ENCODE measurements at places on chromosomes 12 and 14. TPM values are rescaled to one million over a fixed set of nuclear protein-coding genes. Genes with fewer than 3 reads are reported as not detected.
A peak's percentile ranks its signal among the peaks of the same experiment; 100 is the strongest.

DNA sequence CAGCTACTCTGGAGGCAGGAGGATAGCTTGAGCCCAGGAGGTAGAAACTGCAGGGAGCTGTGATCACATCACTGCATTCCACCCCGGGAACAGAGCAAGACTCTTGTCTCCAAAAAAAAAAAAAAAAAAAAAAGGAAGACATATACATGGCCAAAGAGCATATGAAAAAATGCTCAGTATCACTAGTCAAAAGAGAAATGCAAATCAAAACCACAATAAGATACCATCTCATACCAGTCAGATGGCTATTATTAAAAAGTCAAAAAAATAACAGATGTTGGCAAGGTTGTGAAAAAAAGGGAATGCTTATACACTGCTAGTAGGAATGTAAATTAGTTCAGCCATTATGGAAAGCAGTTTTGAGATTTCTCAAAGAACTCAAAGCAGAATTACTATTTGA is 174.8 kb upstream of the ATF7IP start:
- no peak for DNase-seq

DNA sequence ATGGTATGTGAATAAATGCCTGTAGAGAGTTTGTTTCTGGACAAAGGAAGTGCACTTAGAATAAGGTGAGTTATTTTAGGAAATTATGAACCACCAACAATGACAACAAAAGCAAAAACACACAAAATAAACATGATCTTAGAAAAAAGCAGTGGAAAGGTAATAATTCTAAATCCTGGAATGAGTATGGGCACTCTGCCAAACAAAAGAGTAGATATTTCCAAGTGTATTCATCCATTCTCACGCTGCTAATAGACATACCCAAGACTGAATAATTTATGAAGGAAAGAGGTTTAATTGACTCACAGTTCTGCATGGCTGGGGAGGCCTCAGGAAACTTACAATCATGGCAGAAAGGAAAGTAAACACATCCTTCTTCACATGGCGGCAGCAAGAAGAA is 269.3 kb upstream of the NPAS3 start:
- no peak for DNase-seq

DNA sequence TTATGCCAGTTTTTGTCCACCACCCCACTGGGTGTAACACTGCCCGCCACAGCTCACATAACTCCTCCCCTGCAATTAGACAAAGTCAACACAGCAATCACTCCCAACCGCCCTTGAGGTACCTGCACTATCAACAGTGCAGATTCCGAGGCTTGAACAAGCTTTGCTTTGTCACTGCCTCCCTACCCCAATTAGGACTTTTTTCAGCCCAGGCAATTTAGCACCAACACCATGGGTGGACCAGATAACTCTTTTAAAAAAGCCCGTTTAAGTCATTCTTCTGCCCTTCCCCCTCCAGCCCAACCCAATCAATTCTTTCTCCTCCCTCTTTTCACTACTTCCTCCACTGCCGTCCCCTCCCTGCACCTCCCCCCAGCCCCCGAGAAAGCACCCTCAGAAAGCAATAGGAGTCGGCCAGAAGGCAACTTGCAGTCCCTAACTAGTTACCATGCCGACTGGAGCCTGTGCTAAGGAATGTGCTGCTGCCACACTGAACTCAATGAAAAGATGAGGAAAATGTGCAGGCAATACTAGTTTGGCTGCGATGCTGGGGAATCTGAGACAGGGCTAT is 45.7 kb upstream of the OTX2 start:
- DNase-seq = no peak

SLC35F4 gene
- 3.7 TPM for polyA plus RNA-seq

DNA sequence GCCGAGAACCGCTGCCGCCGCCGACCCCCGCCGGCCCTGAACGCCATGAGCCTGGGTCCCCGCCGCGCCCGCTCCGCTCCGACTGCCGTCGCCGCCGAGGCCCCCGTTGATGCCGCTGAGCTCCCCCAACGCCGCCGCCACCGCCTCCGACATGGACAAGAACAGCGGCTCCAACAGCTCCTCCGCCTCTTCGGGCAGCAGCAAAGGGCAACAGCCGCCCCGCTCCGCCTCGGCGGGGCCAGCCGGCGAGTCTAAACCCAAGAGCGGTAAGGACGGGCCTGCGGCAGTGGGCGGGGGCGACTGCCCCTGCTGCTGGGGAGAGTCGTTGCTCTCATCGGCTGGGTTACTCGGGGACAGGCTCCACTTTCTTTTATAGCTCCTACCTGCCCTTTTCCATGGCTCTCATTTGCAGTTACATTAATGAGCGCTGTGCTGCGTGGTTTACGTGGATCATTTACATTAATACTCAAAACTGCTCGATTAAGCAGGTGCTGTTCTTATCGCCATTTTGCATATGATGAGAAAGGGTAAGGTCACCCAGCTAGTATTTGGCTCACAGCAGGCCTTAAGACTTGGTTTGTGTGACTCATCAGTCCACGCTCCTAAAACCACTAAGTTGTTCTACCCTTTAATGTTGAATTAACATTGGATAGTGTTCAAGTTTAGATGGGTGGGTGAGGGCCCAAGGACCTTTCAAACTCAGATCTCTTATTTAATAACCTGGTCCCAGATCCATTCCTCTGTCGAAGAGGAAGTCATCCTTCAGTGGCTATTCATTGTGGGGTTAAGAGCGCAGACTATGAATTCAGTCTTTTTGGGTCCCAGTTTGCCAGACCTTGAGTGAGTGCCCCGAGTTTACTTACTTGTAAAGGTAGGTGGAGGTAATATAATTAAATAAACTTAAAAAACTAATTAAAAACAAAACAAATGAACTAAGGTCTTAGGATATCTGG is 823 bp downstream of the RNF10 start:
- DNase-seq = peak; percentile 48

DNA sequence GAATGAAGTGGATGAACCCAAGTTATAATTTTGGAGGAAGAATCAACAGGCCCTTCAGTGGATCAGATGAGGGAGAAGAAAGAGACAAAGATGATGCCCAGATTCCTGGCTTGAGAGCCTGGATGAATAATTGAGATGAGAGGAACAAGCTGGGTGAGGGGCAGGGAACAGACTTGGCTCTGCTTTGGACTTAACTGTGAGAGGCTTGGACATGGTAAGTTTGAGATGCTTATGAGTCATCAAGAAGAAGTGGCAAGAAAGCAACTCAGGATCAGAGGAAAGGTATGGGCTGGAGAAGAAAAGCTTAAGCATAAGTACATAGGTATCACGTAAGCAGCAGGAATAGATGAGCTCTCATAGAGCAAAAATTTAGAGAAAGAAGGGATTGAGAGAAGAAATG is 55.3 kb downstream of the FIGNL2 start:
- DNase-seq = no peak

KRT79 gene
- not detected for polyA plus RNA-seq

DNA sequence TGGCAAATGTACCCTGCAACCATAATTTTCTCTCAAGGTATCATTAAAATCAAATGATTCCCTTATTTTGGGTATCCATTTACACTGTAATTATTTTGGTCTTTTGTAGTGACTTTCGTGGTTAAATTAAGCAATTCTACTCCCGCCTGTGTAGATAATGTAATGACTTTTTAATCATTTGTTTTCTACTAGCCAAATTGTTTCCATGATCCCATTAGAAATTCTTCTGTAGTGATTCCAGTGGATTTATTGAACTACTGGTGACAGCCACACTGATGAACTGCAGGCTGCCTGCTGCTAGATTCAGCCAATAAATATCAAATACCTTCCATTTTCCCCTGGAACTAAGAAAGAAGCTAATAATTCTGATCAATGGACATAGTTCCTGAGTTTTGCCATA is 96.0 kb downstream of the WIF1 start:
- DNase-seq = no peak

IL26 gene
- polyA plus RNA-seq = not detected

PPP1R1A gene
- polyA plus RNA-seq = 61.5 TPM

GARIN6 gene
- not detected for polyA plus RNA-seq

GRCh38 chr12:10031771-10032175 is 1.3 kb downstream of the CLEC9A start:
- DNase-seq = no peak

- DNase-seq = no peak
These were observed 113.3 kb downstream of the PTGER2 start for GRCh38 chr14:52427460-52427859.

GRCh38 chr14:74501135-74501614 is 7.6 kb downstream of the ISCA2 start:
- peak; percentile 89 for DNase-seq

DNA sequence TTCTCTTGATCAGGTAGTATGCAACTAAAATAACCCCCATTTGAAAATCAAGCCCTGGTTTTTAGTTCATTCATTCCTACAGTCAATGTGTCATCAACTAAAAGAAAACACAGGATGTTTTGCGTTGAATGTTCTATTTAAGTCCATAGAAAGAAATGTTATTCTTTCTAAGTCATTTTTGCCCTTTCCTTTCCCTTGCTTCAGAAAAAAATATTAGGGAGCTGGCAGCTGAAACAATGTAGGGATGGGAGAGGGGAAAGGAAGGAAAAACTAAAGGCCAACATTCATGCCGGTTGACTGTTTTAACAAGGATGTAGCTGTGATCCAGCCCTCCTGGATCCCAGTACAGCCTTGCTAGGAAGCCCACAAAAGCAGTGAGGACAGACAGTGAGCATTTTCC is 155.1 kb downstream of the BTG1 start:
- no peak for DNase-seq

DNA sequence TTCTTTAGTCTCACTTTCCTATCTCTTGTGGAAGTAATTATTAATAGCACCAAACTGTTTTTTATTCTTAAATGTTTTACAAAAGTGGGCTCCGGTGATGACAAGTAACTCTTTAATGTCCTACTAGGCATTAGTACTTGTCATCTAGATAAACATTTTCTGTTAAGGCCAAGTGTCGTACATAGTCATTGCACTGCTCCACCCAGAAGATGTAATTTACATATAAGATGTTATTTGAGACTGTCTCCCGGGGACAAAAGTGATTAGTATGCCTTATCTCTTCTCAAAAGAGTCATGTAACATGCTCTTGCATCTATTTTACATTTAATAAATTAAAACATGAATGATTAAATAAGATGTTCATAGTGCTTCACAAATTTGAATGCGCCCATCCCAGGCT is 88.4 kb downstream of the FLRT2 start:
- no peak for DNase-seq

DNA sequence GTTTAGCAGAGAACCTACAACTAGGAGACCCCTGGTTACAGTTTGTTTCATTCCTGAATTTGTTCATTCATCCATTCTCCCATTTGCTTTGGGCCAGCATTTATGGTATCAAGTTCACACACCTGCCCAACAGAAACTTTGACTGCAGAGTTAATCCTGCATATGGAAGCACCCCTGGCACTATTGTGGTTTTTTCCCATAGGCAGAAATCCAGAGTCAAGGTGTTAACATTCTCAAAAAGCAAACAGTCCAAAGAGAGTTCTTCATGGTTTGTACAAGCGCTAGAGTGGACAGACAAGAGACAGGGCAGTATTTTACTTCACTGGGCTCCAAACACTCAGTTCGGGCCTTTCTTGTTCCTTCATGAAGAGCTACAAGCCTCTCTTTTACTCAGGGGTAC is 51.9 kb downstream of the KCNK10 start:
- DNase-seq = no peak

HOXC4 gene
- polyA plus RNA-seq = 44.4 TPM

DNA sequence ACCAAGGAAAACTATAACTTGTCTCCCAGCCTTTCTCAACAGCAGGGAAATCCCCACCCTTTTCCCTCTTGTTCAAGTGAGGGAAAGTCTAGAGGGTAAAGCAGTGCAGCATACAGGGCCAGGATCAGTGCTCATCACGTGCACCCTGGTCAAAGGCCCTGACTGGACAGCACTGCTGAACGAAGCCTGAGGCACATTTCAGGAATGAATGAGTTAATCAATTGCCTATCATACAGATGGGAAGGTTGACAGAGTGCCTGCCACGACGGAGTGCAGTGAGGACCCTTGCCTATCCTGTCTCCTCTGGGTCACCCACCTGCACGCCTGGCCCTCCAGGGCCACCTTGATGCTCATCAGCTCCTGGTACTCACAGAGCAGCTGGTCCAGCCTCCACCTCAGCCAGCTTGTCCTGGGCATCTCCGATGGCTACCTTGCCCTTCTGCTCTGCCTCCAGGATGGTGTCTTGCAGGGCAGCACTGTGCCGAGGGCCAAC is 11.7 kb upstream of the KRT73 start:
- DNase-seq = no peak

DNA sequence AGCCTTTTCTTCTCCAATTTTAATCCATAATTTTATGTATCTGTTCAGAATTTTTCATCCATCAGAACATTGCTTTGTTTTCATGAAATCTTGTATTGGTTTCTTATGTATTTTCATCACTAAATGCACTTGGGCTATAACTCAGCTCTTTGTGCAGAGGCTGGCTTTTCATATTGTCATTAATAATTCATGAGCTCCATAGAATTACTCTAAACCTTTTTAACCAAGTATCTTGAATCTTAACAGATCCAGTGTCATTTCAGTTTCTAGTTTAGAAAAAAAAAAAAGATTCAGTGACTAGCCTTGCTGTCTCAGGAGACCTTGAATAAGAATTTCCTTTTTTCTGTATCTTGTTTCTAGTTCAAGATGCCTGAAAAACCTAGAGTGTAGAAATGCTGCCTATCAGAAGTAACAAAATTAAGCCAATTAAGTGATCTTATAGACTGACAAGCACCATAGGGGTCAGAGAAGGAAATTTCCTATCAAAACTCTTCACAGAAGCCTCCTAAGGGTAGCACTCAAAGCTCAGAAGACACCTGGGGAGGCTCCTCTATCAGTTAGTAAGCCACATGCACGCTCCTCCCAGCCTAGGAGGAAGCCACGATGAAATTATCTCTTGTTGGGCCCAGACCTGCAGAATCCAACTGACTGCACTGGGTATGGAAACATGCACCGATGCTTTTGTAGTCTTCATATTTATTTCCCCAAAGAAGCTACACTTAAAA is 163.4 kb downstream of the KICS2 start:
- no peak for DNase-seq

DNA sequence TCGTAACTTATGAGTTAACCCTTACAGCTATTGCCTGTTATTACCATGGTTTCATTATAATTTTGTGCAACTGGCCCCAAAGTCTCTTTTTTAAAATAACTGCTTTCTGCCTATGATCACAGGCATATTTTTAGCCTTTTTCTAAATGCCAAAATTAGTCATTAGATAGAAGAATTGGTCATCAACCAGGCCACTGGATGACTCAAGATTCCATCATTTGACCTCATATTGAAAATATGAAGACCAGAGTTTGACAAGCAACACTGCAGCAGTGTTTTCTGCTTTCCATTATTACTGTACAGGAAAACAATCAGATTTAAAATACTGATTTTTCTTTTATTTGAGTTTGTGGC is 54.7 kb upstream of the OTOGL start:
- no peak for DNase-seq

DNA sequence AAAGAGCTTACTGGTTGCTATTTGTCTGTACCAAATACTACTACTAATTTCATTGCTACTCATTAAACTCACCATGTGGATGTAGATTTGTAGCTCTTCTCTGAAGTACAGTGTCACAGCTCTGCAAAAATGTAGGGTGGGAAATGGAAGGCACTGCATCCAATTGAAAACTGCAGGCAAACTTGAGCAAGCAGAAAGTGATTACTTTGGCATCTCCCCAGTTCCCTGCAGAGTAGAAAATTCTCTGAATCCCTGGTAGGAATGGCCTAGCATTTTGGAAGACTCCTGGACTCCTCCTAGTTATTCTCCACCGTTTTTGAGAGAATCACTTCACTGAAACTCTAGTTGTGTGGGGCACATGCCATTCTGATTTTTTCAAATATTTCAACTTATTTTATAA is 239.1 kb downstream of the DIO2 start:
- DNase-seq = no peak

SIX4 gene
- polyA plus RNA-seq = 7.0 TPM

Data from renal pelvis (tissue), 12 donors.